ENCODE measurements at places on chromosomes 3 and 15.
A peak's percentile ranks its signal among the peaks of the same experiment; 100 is the strongest.

- no peak for DNase-seq
Observed at GRCh38 chr3:100813828-100814227, 104.5 kb downstream of the TFG start.

DNA sequence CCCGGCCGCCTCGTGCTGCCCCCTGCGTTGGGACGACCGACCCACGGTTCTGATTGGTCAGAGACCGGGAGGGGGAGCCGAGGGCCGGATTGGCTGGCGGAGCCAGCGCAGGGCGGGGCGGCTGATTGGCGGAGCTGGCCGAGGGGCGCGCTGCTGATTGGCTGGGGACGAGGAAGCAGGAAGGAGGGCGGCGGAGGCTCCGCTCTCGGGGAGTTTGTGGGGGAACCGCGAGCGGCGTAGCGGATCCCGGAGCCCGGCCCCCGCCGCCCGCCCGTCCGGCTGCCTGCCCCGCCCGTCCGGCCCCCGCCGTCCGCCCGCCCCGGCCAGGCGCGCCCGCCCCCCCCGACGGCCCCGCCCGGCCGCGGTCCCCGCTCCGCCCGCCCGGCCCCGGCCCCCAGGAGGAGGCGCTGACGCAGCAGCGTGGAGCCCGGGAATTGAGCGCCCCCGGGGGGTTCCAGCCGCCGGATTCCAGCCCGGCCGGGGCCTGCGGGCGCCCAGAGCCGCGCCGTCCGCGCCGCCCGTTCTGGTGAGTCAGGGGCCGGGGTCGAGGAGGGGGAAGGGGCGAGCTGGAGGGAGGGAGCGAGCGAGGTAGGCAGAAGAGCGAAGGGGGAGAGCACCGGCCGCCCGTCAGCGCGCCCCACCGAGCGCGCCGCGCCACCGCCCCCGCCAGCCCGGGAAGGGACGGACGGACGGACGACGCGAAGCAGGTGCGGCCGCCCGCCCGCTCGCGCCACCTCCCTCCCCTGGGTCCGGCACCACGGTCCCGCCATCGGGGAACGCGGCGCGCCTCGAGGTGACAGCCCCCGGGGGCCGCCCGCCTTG lies at the start of gene BAHD1:
Gene BAHD1 (plus strand): TSS at position 211 of the 822 bp plus-strand sequence. CDS start 17,512 bp downstream, outside the sequence.
- peak; percentile 48 for DNase-seq

DNA sequence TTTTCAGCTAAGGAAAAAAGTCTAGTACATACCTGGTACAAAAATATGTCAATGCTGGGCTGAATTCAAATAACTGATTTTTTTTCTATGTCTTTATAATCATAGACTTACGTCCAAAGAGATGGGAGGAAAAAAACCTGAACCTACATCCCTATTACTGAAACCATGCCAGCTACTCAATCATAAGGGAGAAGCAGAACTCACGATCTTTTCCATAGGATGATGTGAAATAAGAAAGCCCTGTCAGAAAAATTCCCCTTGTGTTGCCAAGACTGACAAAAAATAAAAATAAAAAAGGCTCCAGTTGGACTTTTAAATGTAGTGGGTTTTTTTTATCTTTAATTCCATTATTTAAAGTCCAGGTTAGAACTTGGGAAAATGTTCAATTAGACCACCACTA lies 3.3 kb downstream of the MSL2 start:
- DNase-seq: no peak

GRCh38 chr3:161369531-161369930 lies 1.8 kb downstream of the SPTSSB start:
- DNase-seq: no peak

DNA sequence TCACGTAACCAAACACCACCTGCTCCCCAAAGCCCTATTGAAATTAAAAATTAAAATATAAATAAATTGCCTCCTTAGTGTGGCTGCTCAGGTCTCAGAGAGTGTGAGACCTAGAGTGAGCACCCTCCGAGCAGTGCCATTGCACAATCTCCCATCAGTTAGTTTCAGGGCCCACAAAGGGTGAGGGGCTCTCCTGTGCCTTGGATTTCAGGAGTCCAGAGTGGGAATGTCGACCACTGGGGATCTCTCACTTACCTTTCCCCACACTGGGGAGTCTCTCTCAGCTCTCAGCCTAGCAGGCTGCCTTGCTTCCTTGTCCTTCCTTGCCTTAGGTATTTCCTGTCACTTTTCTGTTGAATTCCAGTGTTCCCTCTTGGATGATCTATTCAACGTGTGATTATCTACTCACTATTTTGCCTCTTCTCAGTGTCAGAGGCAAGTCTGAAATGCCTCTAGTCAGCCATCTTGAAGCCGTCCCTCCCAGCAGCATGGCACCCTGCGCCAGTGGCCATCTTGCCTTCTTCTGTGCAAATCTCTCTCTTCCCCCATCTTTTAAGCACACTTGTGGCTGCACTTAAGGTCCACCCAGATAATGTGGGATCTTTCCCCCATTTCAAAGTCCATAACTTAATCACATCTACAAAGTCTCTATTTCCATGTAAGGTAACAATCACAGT lies 119.3 kb downstream of the LRRK1 start:
- no peak for DNase-seq

DNA sequence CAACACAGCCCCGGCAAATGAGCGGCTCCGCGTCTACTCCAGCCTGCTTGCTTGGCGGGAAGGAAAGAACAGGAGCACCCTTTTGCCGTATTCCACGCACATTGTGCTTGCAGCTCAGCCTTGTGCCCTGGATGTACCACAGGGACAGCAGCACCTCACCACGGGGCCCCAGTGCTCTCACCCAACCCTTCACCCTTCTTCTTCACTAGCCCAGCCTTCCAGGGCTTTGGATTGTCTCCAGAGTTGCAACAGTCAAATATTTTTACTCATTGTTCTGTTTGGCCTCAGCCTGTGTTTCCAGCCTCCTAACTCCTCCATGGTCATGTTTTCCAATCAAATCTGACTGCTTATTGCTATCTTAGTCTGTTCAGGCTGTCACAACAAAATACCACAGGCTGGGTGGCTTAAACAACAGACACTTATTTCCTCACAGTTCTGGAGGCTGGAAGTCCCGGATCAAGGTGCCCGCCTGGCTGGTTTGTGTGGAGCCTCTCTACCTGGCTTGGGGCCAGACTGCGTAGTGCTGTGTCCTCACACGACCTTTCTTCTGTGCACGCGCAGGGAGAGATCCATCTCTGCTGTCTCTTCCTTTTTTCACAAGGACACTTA lies 79.2 kb upstream of the ABHD17C start:
- DNase-seq: no peak

DNA sequence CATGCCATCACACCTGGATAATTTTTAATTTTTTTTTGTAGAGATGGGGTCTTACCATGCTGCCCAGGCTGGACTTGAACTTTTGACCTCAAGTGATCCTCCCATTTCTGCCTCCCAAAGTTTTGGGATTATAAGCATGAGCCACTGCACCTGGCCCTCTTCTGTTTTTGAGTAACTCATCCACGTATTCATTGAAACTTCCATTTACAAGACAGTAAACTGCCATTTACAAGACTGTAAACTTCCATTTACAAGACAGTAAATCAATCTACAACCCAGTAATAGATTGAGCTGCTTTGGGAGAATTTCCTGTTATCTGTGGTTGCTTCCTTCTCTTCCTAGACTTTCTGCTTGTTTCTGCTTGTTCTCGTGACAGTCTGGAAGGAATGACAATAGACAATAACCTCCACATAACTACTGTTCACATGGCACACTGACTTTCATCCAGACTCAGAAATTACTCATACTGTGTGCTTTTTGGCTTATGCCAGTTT lies 114.7 kb upstream of the CCNL1 start:
- no peak for DNase-seq

- no peak for DNase-seq
Observed at GRCh38 chr15:49064884-49065283, 18.6 kb upstream of the SECISBP2L start.

GRCh38 chr15:51267051-51267702 lies 71.2 kb downstream of the CYP19A1 start:
- no peak for DNase-seq

DNA sequence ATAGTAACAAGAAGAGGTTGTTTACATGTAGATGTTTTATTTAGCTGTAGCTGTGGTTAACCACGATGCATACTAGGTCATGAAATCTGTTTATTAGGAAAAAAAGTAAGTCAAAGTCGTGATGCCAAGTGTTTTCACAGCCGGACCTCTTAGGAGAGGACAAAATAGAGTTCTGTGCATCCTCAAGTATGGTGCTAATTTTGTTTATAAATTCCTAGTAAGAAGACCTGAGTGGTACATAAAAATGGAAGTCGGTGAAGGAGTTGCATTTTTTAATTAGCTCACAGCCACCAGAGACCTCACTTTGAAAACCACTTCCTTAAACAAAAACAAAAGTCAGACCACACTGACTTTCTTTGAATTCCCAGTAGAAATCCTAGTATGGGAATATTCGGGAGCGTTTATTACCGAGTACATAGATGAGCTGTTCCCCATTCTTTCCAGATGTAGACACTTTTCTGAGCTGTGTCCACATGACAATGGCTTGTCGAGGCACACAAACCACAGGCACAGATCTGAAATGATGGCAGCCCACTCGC lies 143.6 kb upstream of the UBE2E1 start:
- no peak for DNase-seq

GRCh38 chr3:161371441-161372320 lies at the start of gene SPTSSB:
Gene SPTSSB, minus strand, starts transcription at chr3:161371517. Its CDS starts 25,194 bp downstream, at chr3:161346323.
- no peak for DNase-seq

- DNase-seq: no peak
Observed at GRCh38 chr3:150033721-150034120, 63.0 kb upstream of the PFN2 start.

DNA sequence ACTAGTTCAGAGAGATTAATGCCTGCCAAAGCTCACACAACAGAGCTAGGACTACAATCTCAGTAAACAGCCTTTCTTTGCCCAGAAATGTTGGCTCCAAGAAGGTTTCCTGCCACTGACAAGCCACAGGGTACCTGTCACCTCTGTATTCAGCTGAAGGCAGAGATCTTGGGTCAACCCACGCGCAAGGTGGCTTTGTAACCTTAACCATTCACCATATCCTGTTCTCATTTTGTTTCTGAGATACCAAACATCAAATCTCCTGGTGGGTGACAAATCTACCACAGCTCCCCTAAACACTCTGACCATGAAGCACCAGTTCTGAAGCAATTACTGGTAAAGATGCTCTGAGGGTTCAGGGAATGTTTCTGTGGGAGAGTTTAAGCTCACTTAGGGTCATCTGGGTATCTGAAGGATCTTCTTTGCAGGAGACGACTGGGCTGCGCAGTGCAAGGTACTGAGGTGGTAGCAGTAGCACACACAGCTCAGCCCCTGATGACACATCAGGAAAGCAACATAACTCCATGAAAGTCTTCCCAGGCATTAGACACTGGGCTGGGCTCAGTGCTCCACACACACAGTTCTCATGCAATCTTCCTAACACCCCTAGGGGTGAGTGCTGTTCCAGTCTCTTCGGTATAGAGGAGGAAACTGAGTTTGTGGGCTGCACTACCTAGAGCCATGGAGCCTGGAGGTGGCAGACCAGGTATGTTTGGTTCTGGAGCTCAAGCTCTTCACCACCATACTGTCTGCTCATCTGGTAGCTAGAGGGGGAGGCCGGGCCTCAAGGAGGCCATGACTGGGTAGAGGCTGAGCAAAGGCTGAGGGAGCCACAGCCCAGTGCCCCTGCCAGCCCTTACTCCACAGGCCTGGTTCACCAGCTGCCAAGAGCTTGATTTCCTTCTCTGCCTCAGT lies 7.7 kb downstream of the CXCR6 start:
- DNase-seq: no peak

- DNase-seq: no peak
Observed at GRCh38 chr15:91670108-91670507, 183.4 kb upstream of the SLCO3A1 start.

DNA sequence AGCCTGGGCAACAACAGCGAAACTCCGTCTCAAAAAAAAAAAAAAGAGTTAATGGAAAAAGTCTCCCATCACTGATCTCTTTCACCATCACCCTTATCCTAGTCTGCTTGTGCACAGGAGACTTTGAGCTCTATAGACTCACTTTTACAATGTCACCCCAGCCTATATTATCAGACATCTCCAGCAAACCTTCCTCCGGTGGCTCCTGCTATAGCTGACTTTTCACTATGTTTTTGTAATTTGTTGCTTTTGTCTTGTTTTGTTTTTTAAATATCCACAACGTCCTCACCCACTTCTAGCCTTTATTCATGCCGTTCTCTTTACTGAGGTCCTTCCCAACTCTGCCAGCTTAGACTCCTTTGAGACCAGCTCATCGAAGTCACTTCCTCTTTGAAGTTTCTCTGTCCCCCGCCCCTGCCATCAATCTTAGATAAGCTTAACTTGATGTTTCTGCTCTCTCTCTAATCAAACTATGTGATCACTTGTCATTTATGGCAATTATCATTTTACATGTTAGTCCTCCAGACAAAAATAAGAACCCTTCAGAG lies 82.7 kb upstream of the CHD2 start:
- DNase-seq: no peak

GRCh38 chr3:148453781-148454191 lies 243.9 kb upstream of the AGTR1 start:
- no peak for DNase-seq

GRCh38 chr3:153740109-153740508 lies 381.1 kb upstream of the ARHGEF26 start:
- DNase-seq: no peak

- no peak for DNase-seq
Observed at GRCh38 chr3:86743233-86743632, 247.7 kb downstream of the VGLL3 start.

DNA sequence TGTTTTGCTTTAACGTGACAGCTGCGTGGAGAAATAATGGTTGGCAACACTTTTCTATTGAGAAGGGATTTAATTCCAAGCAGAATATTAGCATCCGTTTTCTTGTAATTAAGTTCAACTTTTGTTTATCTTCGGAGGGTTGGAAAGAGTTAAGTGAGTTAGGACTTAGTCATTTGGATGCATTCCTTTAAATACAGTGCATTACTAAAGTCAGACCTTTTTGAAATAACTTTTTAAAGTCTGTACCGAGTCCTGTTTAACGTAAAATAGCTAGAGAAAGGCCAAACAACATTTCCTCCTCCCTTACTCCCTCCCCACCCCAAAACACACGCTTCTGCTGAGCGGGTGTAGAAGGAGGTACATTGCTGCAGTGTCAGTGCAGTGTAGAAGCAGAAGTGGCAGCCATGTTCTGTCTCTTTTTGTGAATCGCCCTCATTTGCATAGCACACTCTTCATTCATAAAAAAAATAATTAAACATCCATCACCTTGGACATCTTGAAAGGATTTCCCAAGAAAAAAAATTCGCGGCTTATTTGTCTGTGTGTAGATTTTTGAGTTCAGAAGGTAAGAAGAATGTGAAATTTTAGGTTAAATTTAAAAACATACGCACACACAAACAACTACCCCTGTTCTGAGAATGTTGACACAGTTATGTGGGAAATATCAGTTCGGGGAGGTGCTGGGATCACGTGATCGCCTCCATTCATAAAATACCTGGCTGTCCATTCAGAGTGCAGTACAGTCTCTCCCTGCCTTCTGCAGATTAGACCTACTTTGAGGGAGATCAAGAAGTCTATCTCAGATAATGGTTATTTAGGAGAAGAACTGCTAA lies 1.6 kb downstream of the SPRED1 start:
- DNase-seq: peak; percentile 62
